Cardiac ventricle fibroblast (primary cell): ENCODE measurements at places on chromosomes 5 and 9. TPM values are rescaled to one million over a fixed set of nuclear protein-coding genes. Genes with fewer than 3 reads are reported as not detected.

The POU5F2 gene
- total RNA-seq = 0.34 and 0.75 TPM in 2 replicates

The IFNA21 gene
- total RNA-seq = not detected in 2 replicates

The DDX4 gene
- not detected in 2 replicates for total RNA-seq

The IL9 gene
- not detected in 2 replicates for total RNA-seq

The LCN2 gene
- total RNA-seq = not detected in 2 replicates

The C9 gene
- not detected in 2 replicates for total RNA-seq

The ADRA1B gene
- total RNA-seq = 0.83 and 1.7 TPM in 2 replicates

The PARP8 gene
- 6.1 and 6.3 TPM in 2 replicates for total RNA-seq

The CDH18 gene
- total RNA-seq = 0.68 and 2.3 TPM in 2 replicates

The SNAPC4 gene
- 7.1 and 9.1 TPM in 2 replicates for total RNA-seq

The BRINP1 gene
- total RNA-seq = 20.0 and 23.7 TPM in 2 replicates

The NPR3 gene
- 6.5 and 7.2 TPM in 2 replicates for total RNA-seq

The ORM2 gene
- not detected in 2 replicates for total RNA-seq

The F2RL2 gene
- total RNA-seq = 6.1 and 8.2 TPM in 2 replicates

The LCN15 gene
- total RNA-seq = not detected in 2 replicates

The CAMK2A gene
- total RNA-seq = not detected in 2 replicates

The GARIN3 gene
- total RNA-seq = not detected in 2 replicates

The CATSPER3 gene
- total RNA-seq = not detected in 2 replicates

The SPINK5 gene
- total RNA-seq = not detected in 2 replicates

The ZNF618 gene
- 7.1 and 8.0 TPM in 2 replicates for total RNA-seq

The CCDC152 gene
- 1.0 and 1.2 TPM in 2 replicates for total RNA-seq

The LCN10 gene
- not detected in 2 replicates for total RNA-seq

The DNAH5 gene
- total RNA-seq = 0.05 and 0.12 TPM in 2 replicates

The NOP16 gene
- 19.1 and 19.6 TPM in 2 replicates for total RNA-seq

The CDX1 gene
- total RNA-seq = not detected in 2 replicates

The RNF180 gene
- 1.9 and 3.0 TPM in 2 replicates for total RNA-seq

The EIF4E1B gene
- total RNA-seq = not detected in 2 replicates

The WDR38 gene
- total RNA-seq = not detected in 2 replicates

The FANCG gene
- total RNA-seq = 9.1 and 9.5 TPM in 2 replicates

The GFI1B gene
- total RNA-seq = not detected in 2 replicates

The TLX3 gene
- not detected in 2 replicates for total RNA-seq

The NMUR2 gene
- not detected in 2 replicates for total RNA-seq

The AK8 gene
- 0.88 and 1.4 TPM in 2 replicates for total RNA-seq

The CD72 gene
- total RNA-seq = 2.1 and 3.3 TPM in 2 replicates

The TOR4A gene
- 4.0 and 5.3 TPM in 2 replicates for total RNA-seq

The TAF11L10 gene
- not detected in 2 replicates for total RNA-seq

The PDE8B gene
- not detected in 2 replicates for total RNA-seq

The SEMA6A gene
- 2.7 and 3.2 TPM in 2 replicates for total RNA-seq

The ROR2 gene
- total RNA-seq = 57.2 and 65.1 TPM in 2 replicates

The SPINK1 gene
- not detected in 2 replicates for total RNA-seq

The MCTP1 gene
- total RNA-seq = 1.9 and 2.2 TPM in 2 replicates

The SUSD3 gene
- 1.9 and 2.1 TPM in 2 replicates for total RNA-seq

The ZFP2 gene
- 1.3 and 2.8 TPM in 2 replicates for total RNA-seq

The ISCA1 gene
- 35.9 and 43.2 TPM in 2 replicates for total RNA-seq

The PHYKPL gene
- 12.0 and 15.7 TPM in 2 replicates for total RNA-seq

The SLC4A9 gene
- total RNA-seq = not detected in 2 replicates

The AIF1L gene
- 0.75 and 0.88 TPM in 2 replicates for total RNA-seq

The TTC39B gene
- total RNA-seq = 3.8 and 6.4 TPM in 2 replicates
